ENCODE measurements at places on chromosomes 1 and 21.

DNA sequence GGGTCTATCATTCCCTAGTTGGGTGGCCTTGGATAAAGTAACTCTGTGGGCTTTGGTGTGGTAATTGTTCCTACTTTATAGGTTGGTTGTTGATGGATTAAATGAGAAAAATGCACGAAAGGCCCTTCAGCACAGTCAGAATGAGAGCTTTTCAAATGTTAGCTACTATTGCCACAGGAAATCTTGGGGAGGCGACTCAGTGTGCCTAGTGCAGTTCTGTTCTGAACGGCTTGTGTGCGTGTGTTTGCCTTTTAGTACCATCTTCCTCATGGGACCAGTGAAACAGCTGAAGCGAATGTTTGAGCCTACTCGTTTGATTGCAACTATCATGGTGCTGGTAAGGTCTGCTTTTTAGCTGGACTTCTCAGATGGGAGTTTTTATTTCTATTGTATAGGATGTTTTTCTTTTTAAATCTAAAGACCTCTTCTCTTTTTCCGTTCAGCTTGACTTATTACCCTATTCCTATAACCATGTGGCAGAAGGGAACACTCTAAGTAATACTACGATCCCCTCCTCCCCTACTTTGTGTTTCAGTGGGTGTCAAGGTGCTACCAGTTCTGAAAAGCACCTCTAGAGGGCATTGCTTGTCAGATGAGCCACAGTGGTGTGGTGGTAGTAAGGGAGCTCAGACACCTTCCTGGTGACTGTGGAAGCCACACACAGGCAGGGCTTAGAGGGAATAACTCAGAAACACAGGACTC is 9.2 kb downstream of the SFT2D2 start:
- no peak for DNase-seq

- DNase-seq: no peak
Observed at GRCh38 chr1:157153746-157154145, 15.6 kb upstream of the ETV3 start.

- no peak for DNase-seq
Observed at GRCh38 chr1:184433956-184434502, 47.2 kb downstream of the C1orf21 start.

GRCh38 chr1:46558966-46559365 is 7.5 kb upstream of the KNCN start:
- DNase-seq: no peak

DNA sequence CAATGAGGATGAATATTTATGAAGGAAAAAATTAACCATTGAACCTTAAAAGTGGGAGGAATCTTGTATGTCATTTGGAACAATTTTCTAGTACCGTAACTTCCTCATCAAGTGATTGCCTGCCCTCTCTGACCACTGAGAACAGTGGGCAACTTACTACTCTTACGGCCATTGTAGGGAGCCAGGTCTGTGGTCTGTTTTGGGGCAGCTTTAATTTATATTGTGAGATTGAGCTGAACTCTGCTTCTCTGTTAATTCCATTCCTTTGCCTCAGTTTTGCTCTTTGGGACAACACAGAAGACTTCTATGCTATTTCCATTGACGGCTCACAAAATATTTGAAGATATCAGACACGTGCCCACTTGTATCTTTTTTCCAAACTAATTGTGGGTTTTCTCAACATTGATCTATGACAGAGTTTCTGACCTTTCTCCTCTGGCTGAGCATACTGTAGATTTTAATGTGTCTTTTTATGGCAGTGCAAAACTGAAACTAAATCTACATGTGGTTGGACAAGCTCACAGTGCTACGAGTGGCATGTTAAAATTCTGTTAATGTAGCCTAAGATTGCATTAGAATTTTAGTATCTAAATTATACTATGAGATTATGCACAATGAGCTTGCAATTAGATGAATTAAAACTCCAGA is 27.8 kb upstream of the ZNF281 start:
- DNase-seq: no peak

DNA sequence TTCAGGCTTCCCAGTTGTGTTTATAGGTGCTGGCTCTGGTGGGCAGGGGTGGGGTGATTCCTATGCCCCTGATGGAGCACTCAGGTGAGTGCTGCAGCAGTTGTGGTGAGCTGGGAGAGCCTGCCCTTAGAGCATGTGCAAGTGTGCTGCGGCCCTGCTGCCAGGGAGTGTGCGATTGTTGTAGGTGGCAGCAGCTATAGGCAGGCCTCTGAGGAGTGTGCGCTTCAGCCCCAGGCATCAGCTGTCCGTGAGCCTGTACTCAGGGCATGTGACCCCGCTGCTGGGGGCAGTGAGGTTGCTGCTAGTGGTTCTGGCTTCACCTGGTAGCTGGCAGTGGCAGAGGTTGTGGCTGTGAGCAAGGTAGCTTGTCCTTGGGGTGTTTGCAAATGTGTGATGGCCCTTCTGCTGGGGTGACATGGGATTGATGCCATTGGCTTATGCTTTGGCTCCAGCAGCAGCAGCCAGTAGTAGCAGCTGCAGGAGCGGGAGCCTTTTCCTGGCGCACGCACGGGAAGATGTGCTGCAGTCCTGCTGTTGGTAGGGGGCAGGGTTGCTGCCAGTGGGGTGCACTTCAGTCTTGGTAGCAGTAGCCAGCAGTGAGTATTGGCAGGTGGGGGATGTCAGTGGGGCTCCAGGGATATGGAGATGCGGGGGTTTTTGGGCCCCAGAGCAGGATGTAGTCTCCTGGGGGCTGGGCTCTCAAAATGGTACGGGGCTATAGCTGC is 37.7 kb downstream of the SYCP1 start:
- DNase-seq: no peak

GRCh38 chr1:183272390-183272848 is 86.4 kb downstream of the LAMC2 start:
- DNase-seq: no peak
